ENCODE measurements at places on chromosomes 11 and 22.
A peak's percentile ranks its signal among the peaks of the same experiment; 100 is the strongest.

DNA sequence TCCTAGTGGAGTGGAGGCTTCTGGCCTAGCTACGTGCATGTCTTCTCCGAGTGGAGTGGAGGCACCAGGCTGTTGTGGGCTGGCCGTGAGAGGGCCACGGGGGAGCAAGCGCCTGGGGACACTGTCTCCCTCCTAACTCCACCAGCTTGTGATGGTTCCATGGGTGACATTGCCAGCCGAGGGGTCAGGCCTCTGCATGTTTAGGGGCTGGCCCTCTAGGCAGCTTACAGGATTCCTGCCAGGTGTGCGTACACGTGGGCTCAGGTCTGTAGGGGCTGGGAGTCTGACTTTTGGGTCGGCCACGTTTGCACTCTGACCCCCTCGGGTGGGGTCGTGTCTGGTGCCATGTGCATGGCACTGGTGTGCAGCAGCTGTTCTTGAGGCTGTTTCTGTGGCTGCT, 31.6 kb downstream of the TBC1D22A start:
- DNase-seq, result no peak

- no peak for DNase-seq
Measured at GRCh38 chr22:20486229-20486628, 9.4 kb downstream of the KLHL22 start.

- peak; percentile 39 for DNase-seq
Measured at GRCh38 chr22:28813772-28814518, 13.6 kb upstream of the XBP1 start.

- DNase-seq, result no peak
Measured at GRCh38 chr22:17924735-17925364, 99.5 kb downstream of the MICAL3 start.

DNA sequence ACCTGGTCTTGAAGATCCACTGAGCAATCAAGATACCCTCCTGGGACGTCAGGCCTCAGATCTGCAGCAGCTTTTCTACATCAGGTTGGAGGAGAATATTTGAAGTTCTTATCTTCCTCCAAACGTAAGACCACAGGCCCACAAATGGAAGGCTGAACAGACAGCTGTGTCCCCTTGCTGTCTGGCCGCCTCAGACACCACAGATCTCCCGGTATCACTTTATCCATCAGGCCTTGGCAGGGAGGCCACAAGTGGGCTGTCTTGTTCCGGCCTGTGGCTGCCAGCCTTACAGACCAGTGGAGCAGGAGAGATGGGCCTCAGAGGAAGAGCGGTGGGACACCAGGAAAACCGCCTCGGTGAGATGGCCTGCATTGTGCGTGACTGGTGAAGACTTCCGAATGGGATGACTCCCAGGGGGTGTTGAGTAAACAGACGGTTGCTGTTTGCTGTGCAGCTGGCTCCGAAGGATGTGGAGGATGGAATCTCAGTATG, 15.9 kb downstream of the UBASH3B start:
- DNase-seq, result no peak

DNA sequence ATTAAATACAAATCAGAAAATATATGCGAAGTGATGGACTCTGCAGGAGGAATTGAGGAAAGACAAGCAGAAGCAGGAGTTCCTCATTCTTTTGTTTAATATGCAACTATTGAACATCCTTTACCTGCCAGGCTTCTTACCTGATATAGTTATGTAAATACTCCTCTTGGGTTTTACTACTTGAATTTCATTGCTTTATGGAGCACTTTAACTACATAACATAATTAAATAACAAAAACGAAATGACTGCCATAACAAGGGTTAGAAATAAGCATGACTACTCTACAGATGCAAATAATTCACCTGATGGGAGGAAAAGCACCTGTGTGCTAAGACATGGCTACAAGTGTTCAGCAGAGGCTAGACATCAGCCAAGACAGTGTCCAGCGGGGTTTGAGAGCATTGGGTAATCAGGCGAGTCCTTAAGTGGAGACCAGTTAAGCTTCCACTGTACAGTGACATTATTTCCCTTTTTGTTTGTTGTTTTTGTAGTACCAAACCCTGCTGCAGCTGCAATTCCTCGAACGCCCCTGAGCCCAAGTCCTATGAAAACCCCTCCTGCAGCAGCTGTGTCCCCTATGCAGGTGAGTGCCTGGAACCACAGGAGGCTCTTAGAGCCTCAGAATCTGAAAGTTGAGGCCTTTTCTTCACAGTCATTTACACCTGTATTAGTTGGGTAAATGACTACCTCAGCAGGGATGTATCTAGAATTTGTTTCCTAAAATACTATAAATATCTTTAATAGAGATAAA, 67.4 kb downstream of the SPECC1L start:
- no peak for DNase-seq

DNA sequence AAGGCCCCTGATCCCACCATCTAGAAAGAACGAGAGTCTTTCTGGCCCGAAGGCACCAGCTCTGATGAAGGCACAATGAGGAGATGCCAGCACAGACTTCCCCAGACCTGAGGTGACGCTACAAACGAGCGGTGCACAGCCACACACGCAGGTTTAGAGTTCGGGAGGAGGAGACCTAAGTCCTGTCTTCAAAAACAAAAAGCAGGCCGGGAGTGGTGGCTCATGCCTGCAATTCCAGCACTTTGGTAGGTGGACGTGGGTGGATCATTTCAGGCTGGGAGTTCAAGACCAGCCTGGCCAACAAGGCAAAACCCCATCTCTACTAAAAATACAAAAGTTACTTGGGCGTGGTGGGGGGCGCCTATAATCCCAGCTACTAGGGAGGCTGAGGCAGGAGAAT, 9.5 kb downstream of the LTO1 start:
- no peak for DNase-seq

- DNase-seq, result peak; percentile 50
Measured at GRCh38 chr11:126411971-126412381, 56.5 kb downstream of the ST3GAL4 start.

GRCh38 chr22:46499805-46500189, 37.6 kb downstream of the CELSR1 start:
- no peak for DNase-seq

GRCh38 chr11:132734217-132734616, 798.1 kb downstream of the OPCML start:
- no peak for DNase-seq

- DNase-seq, result no peak
Measured at GRCh38 chr11:10461276-10461790, 6.3 kb downstream of the AMPD3 start.

DNA sequence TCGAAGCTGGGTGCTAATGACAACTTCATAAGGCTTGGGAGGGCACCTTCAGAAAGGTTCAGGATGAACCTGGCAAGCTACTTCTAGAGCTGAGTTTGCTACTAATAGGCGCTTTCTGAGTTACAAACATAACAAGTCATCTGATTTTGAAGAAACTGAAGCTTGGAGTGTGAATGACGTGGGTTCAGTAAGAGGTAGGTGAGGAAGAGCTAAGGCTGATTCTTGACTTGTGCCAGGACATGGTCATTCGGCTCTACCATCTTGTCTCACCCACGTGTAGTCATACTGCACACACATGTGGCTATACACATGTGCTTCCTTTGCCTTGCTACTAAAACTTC, 56.4 kb downstream of the SWAP70 start:
- no peak for DNase-seq

- DNase-seq, result no peak
Measured at GRCh38 chr11:114279792-114280546, 16.2 kb upstream of the NNMT start.

GRCh38 chr22:43471606-43472135, 59.9 kb downstream of the MPPED1 start:
- no peak for DNase-seq
